ENCODE measurements at places on chromosomes 3 and 15. TPM values are rescaled to one million over a fixed set of nuclear protein-coding genes. Genes with fewer than 3 reads are reported as not detected.

DNA sequence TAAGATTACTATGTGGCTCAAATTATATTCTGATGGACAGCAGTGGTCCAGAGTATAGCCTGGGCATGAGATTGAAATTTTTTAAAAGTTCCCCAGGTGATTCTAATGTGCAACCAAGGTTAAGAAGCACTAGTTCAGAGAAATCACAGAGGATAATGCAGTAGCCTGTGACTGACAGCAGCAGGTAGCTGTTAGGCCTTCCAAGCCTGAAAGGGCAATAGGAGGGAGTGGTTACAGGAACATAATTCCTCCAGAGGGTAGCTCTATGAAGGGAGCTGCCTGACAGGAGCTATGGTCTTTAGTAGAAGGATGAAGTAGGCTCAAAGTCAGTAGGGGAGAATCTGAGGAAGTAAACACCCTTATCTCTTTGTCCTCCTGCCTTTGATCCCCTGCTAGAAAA, 342.9 kb upstream of the PPP2R3A start:
- H3K27me3 ChIP-seq, result no peaks in the 10 kb centered on the region
- H3K4me3 ChIP-seq, result no peak overlapping the region
- no peaks in the 10 kb centered on the region for H3K4me1 ChIP-seq
- H3K27ac ChIP-seq, result no peak overlapping the region
- no peaks in the 10 kb centered on the region for H3K36me3 ChIP-seq

- DNase-seq, result no peak
- peaks cover 4% of the 10 kb centered on the region for H3K36me3 ChIP-seq
- no peak overlapping the region for H3K4me3 ChIP-seq
- H3K27me3 ChIP-seq, result peaks cover 38% of the 10 kb centered on the region
These were observed 181.2 kb upstream of the HES1 start for GRCh38 chr3:193954752-193955151.

GOLGA8Q gene
- total RNA-seq, result 0.76 TPM

CACNA2D2 gene
- total RNA-seq, result 0.80 TPM

Data from activated naive CD8-positive, alpha-beta T cell treated with anti-CD3 and anti-CD28 coated beads for 36 hours (primary cell).